ENCODE measurements at places on chromosomes 12 and 14. TPM values are rescaled to one million over a fixed set of nuclear protein-coding genes. Genes with fewer than 3 reads are reported as not detected.

DNA sequence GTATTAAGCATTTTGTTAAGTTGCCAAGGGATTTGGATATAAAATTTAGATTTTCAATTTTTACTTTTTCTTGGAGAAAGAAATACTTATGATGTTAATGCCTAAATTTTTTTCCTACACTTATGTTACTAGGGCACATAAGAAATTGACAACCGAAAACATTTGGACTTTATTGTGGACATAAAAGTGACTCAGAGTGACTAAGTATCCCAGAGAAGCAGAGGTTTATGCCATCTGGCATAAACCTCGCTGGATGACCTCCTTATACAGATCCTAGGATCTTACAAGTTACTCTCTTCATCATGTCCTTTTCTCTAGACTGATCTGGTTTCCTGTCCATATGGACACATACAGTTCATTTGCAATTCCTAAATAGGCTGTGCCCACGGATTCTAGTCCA lies 89.8 kb downstream of the RERG start:
- peak; percentile 16 for DNase-seq

DNA sequence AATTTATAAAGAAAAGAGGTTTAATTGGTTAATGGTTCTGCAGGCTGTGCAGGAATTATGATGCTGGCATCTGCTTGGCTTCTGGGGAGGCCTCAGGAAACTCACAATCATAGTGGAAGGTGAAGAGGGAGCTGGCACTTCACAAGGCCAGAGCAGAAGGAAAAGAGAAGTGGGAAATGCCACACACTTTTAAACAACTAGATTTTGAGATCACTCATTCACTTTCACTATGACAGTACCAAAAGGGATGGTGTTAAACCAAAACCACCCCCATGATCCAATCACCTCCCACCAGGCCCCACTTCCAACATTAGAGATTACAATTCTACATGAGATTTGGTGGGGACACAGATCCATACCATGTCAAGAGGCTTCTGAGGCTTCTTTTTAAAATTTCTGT lies 62.6 kb downstream of the SLC38A4 start:
- no peak for DNase-seq

GRCh38 chr14:26339381-26339780 lies 258.5 kb downstream of the NOVA1 start:
- no peak for DNase-seq

- DNase-seq: no peak
Measured at GRCh38 chr14:64060199-64060545, 207.4 kb downstream of the SYNE2 start.

GRCh38 chr14:67620217-67620785 lies 581 bp downstream of the ARG2 start:
- peak; percentile 13 for DNase-seq

- DNase-seq: no peak
Measured at GRCh38 chr12:106681210-106681609, 93.3 kb upstream of the RIC8B start.

GRCh38 chr12:115823635-115824034 lies 453.9 kb downstream of the MED13L start:
- DNase-seq: no peak

DNA sequence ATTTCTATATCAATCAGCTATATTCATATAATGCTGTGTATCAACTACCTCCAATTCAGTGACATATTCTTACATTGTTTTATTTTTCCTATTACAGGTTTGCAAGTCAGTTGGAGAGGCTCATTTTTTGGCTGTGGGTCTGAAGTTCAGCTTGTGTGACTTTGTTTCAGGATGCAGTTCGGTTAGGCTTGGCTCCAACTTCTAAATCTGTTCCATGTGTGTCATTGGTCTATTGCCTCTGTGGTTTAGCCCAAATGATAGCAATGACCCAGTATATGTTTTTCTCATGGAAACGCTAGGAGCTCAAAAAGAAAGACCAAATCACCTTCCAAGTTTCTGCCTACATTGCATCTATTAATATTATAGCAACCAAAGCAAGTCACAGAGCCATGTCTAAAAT lies 848.6 kb upstream of the LRFN5 start:
- DNase-seq: no peak

DNA sequence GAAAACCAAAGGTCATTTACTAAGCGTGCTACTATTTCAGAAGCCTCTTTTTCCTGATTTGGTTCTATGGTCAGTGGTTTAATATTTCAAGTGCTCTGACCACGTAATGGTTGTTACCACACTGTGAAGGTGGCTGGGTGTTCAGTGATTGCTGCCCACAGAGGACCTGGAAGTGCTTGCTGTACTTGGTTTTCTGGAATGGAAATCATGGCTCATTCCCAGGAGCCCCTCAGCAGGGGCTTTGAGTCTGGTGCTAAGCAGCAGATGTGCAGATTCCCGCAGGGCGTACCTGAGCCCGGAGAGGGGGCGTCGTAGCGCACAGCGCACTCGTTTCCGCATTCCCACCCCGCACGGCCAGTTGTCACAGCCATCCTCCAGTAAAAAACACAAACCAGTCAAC lies 50.5 kb downstream of the TRAF3 start:
- no peak for DNase-seq

DNA sequence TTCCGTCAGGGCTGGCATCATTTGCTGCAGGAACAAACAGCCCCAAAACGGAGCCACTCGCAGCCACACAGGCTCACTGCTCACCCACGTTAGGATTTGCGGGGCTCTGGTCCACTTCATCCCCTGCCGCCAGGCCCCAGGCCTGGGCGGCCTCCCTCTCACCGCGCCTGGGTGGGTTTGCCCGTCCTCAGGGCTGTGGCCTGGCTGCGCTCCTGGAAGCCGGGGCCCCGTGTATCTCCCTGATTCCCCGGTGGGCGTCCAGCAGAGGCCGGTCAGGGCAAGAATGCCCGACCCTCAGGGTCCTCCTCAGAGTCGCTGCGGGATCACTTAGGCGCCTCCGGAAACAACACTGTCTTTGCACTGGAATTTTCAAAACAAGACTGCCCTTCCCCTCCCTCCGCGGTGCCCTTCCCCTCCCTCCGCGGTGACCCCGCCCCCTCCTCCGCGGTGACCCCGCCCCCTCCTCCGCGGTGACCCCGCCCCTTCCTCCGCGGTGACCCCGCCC lies 15.7 kb upstream of the FBRSL1 start:
- DNase-seq: no peak

GRCh38 chr12:108482717-108483212 lies 32.3 kb upstream of the FICD start:
- DNase-seq: no peak

GRCh38 chr12:108340037-108340436 lies 926 bp upstream of the CMKLR1 start:
- no peak for DNase-seq

DNA sequence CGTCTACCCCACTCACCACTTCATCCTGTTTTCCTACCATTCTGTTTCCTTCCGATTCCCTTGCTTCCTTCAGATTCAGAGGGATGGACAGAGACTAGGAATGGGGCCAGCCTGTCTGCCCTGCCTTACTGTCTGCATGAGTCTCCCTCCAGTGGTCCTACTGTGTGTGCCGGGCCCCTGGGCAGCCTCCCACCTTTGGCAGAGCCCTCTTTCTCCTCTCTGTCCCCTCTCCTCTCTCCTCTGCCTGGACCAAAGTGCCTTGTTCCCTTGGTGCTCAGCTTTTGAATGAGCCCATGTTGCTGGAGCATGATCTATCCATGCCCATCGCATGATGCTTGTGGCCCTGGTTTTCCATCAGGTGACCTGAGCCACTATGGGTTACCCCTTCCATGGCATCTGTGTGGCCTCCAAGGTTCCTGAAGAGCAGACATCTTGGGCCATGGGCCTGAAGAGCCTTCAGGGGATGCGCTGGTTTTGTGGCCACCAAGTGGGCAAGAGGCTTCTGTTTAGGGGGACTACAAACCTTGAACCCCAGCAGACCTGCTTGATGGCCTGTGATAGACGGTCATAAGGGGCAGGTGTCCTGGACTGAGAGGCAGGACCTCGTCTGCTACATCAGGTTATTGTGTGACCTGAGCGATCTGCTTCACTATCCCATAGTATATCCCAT lies 54.2 kb upstream of the BCL11B start:
- DNase-seq: no peak

GRCh38 chr14:105862581-105863239 lies 336.3 kb downstream of the TMEM121 start:
- DNase-seq: no peak

- no peak for DNase-seq
Measured at GRCh38 chr12:2973566-2973965, 14.4 kb downstream of the TEAD4 start.

GRCh38 chr12:67299526-67299925 lies 30.4 kb downstream of the CAND1 start:
- peak; percentile 11 for DNase-seq

DNA sequence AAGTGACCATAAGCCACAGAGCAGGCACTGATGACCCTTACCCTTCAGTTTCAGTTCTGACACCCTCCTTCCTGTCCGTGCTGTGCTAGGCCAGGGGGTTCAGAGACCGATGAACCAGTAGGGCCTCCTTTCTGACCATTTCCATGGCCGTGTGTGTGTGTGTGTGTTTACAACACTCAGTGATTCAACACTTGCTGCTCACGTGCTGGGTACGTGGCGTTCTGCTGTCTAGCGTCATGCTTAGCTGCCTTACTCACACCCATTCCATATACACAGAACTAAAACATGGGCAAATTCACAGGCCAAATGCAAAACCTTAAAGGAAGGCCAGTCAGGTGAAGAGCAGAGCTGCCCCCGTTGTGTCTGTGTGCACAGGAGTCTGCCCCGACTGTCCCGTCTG lies 67.5 kb downstream of the DNAH10 start:
- peak; percentile 19 for DNase-seq

GRCh38 chr14:32081901-32082300 lies 4.8 kb downstream of the ARHGAP5 start:
- DNase-seq: no peak

DNA sequence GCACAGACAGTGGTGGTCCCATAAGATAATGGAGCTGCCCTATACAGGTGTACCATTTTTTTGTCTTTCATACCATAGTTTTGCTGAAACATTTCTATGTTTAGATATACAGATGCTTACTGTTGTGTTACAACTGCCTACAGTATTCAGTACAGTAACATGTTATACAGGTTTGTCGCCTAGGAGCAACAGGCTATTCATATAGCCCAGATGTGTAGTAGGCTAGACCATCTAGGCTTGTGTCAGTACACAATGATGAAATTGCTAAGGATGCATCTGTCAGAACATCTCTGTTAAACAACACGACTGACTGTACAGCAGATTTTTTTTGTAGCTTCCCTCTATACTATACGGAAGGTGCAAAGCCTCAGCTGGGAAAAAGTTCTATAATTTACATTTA lies 30.5 kb downstream of the RAD9B start:
- DNase-seq: no peak

- DNase-seq: peak; percentile 60
Measured at GRCh38 chr12:76029982-76030340, 1.6 kb downstream of the PHLDA1 start.

GRCh38 chr12:3998968-3999792 lies 126.0 kb upstream of the PARP11 start:
- DNase-seq: no peak

- DNase-seq: no peak
Measured at GRCh38 chr12:47602949-47603558, 102.8 kb downstream of the RPAP3 start.

The RNASE3 gene
- total RNA-seq: not detected

The OR4M1 gene
- total RNA-seq: not detected

The MARCHF9 gene
- 2.6 TPM for total RNA-seq

The PRB2 gene
- total RNA-seq: not detected

The COX6A1 gene
- total RNA-seq: 215 TPM

The COL2A1 gene
- total RNA-seq: under 0.01 TPM

The SLC17A8 gene
- not detected for total RNA-seq

Data from fibroblast of villous mesenchyme (primary cell).